ENCODE measurements at places on chromosomes 11 and 22.

- DNase-seq = no peak
Observed at GRCh38 chr11:65334696-65335295, 1.1 kb downstream of the DPF2 start.

DNA sequence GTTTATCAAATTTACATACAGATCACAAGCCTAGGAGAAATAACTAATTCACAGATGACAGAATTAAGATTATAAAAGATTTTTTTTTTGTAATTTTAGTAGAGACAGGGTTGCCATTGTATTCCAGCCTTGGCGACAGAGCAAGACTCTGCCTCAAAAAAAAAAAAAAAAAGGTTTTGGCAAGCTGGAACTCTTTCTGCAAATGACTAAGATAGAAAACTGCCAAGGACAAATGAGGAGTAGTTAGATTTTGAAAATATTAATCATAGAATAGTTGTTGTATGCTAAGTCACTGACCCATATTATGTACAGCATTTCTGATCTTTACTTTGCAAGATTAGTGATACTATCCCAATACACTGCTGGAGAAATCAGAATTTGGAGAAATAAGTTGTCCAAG is 99.2 kb downstream of the C11orf65 start:
- no peak for DNase-seq

GRCh38 chr11:9774591-9775397 is 110.9 kb downstream of the SWAP70 start:
- no peak for DNase-seq

DNA sequence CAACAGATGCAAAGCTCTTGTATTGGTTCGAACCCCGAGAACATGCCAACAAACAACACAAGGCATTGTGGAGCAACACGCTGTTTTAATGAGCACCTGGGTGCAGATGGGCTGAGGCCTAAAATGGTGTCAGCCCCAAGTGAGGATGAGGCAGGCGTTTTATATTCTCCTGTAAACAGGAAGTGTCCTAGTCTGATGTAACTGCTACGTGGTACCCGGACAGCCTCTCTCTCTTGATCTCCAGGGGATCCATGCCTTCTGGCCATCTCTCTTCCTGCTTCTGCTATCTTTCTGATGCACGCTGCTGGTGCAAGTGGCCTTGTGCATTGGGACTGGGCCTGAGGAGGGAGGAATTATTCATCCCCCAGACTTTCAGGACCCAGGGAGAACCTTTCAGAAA is 19.4 kb upstream of the VSTM5 start:
- DNase-seq = peak; percentile 12

GRCh38 chr22:42680648-42681047 is 31.5 kb upstream of the CYB5R3 start:
- no peak for DNase-seq

Measured in hematopoietic multipotent progenitor cell treated with erythropoietin and hydrocortisone succinate and interleukin-3 and kit ligand, for 4 days (in vitro differentiated cells).